ENCODE measurements at places on chromosomes 2 and 18.

GRCh38 chr18:46431522-46432171 lies 225.4 kb downstream of the LOXHD1 start:
- no peak for DNase-seq

DNA sequence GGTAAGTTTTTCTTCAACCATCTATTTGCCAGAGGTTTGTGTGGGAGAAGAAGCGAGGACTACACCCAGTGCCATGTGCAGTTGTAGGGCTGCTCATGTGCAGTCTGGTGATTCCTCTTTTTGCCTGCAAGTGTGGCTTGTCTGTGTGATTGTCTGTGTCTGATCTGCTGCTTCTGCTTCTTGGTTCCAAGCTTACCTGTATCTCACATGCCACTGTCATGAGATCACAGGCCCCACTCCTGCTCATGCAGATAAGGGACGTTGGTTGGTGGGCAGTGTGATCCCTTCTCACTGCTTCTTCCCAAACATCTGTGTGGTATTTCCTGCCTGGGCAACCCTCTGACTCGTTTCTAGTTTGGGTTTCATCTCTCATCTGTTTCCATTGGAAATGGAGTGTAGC lies 27.1 kb downstream of the RRM2 start:
- DNase-seq, result no peak

DNA sequence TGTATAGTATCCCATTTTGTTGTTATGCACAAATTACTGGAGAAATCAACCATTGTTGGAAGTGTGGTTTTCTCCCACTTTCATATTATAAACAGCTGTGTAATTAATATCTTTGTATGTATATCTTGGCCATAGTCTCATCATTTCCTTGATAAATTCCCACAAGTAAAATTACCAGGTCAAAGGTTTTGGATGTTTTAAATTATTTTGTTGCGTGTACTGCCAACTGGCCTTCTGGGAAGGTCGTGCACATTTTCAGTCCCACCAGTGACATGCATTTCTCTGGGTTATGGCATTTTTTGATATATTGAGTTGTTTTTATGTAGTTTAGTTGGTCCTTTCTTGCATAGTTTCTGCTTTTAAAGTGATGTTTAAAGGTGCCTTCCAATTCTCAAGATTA lies 41.5 kb downstream of the TSHZ1 start:
- no peak for DNase-seq

GRCh38 chr2:28449488-28450395 lies 46.1 kb upstream of the PLB1 start:
- DNase-seq, result no peak

GRCh38 chr2:219302412-219302968 lies 6.7 kb downstream of the PTPRN start:
- DNase-seq, result no peak

DNA sequence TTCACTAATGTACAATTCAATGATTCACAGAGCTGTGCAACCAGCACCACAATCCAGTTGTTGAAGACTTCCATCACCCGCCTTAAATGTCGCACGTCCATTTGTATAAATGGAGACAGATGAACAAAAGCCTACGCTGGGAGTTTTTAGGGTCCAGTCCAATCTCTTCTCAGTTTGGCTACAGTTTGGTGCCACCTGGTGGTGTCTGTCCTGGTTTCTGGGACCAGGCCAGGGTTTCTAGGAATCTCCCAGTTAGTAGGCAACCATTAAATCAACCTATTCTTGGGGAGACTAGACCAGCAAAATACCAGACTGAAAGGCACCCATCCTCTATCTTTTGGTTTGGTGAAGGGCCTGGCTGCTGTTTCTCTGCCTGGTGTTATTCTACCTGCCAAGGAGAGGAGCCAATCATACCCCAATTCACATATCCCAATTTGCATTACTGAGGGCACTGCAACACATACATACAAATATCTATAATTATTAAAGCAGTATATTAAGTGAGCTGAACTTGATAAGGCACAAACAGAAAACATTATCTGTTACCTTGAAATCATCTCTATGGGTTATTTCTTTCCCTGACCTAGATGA lies 3.2 kb upstream of the DDX1 start:
- DNase-seq, result peak; percentile 68

GRCh38 chr2:102367331-102367971 lies 11.9 kb downstream of the IL18R1 start:
- DNase-seq, result no peak
